ENCODE measurements at places on chromosomes 1 and 21. TPM values are rescaled to one million over a fixed set of nuclear protein-coding genes. Genes with fewer than 3 reads are reported as not detected.

OR2T29 gene
- total RNA-seq: not detected

ITGB2 gene
- 111 TPM for total RNA-seq

RHBG gene
- total RNA-seq: 4.2 TPM

LENEP gene
- not detected for total RNA-seq

SAMD11 gene
- total RNA-seq: 21.4 TPM

- peak overlapping the region; percentile 17 for H3K4me3 ChIP-seq
- H3K36me3 ChIP-seq: no peaks in the 10 kb centered on the region
- no peak overlapping the region for H3K27ac ChIP-seq
- peak; percentile 74 for DNase-seq
- no peaks in the 10 kb centered on the region for H3K4me1 ChIP-seq
Measured at GRCh38 chr21:17454315-17455027, 58.4 kb upstream of the CXADR start.

- H3K4me3 ChIP-seq: no peak overlapping the region
- no peak for DNase-seq
- no peaks in the 10 kb centered on the region for H3K4me1 ChIP-seq
- no peak overlapping the region for H3K27ac ChIP-seq
- peaks cover 3% of the 10 kb centered on the region for H3K36me3 ChIP-seq
Measured at GRCh38 chr1:93114391-93114790, 35.3 kb downstream of the MTF2 start.

DNA sequence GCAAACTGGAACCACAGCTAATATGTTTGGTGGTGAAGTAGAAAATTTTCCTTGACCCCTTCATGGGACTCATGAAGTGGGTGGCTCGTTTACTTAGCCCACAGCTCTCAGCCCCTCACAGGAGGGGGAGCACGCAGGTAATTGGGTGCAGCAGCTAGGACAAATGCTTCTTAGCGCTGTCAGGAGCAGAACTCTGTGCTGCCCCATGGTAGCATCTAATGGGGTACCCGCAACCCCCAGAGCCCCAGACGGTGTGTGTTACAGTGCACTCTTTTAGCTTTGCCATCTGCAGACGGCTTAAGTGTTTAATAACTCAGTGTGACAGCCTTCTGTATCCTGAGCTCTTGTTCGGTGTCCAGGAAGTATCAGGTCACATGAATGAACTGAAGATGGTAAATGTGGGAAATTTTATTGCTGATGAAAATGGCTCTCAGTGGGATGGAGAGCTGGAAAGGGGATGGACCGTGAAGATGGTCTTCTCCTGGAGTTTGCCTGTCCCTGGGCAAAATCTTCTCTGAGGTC lies 189.6 kb upstream of the ZRANB2 start:
- H3K4me3 ChIP-seq: no peak overlapping the region
- no peaks in the 10 kb centered on the region for H3K27me3 ChIP-seq
- no peak overlapping the region for H3K27ac ChIP-seq
- H3K4me1 ChIP-seq: no peaks in the 10 kb centered on the region
- DNase-seq: no peak

DNA sequence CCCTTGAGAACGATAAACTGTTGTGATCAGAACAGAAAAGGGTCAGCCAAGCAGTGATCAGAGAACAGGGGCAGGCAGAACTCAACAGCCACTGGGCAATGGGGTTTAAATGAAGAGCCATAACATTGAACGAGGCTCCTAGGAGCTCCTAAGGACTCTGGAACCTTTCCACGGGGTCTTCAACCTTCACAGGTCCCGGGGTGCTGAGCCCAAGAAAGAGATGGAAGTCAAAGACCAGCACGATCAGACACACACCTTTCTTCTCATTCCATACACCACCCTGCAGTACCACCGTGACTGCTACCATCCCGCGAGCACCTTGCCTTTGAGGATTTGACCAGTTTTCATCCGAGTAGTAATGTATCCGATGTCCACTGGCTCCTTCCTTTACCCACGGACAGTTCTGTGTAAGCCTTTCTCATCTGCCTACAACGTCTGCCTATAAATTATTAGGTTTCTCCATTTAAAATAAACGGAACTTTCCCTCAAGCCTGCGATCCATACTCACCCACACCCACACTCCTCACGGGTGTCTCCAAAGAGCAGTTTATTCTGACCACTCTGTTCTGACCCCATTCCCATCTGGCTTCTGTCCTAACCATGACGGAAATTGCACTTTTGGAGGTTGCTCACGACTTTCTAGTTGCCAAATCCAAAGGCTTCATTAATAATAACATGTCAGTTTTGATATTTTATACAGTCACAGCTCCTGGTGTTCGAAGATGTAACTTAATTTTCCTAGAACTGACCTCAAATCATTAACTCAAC lies 16.8 kb upstream of the HHAT start:
- DNase-seq: no peak
- H3K4me1 ChIP-seq: no peaks in the 10 kb centered on the region
- H3K27ac ChIP-seq: peak overlapping the region; percentile 43
- no peaks in the 10 kb centered on the region for H3K36me3 ChIP-seq
- H3K4me3 ChIP-seq: no peak overlapping the region
- H3K27me3 ChIP-seq: no peaks in the 10 kb centered on the region
